ENCODE measurements at places on chromosomes 3 and 15. TPM values are rescaled to one million over a fixed set of nuclear protein-coding genes. Genes with fewer than 3 reads are reported as not detected.

DNA sequence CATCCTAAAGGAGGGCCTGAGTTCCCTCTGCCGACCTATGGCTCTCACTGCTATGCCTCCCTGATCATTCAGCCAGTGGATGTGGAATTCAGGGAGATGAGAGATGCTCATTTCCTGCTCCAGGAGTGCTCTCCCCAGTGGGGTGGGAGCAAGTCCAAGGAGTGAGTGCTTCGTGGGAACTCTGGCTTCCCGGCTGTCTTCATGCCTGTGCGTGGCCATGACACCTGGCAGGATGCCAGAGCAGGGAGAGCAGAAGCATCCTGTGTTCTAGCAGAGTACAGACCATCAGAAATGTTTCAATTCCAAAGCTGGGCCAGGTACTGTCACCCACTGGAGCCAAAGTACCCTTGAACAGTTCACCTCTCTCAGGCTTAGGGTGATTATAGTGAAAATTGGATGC is 45.1 kb downstream of the APH1B start:
- peak; percentile 47 for DNase-seq
- no peaks in the 10 kb centered on the region for H3K4me1 ChIP-seq
- H3K4me3 ChIP-seq: no peak overlapping the region
- no peaks in the 10 kb centered on the region for H3K27me3 ChIP-seq
- H3K27ac ChIP-seq: no peak overlapping the region

- no peaks in the 10 kb centered on the region for H3K27me3 ChIP-seq
- no peak for DNase-seq
- H3K4me1 ChIP-seq: peaks cover 4% of the 10 kb centered on the region
- H3K27ac ChIP-seq: no peak overlapping the region
These were observed 875.9 kb upstream of the NR2F2 start for GRCh38 chr15:95454403-95455262.

DNA sequence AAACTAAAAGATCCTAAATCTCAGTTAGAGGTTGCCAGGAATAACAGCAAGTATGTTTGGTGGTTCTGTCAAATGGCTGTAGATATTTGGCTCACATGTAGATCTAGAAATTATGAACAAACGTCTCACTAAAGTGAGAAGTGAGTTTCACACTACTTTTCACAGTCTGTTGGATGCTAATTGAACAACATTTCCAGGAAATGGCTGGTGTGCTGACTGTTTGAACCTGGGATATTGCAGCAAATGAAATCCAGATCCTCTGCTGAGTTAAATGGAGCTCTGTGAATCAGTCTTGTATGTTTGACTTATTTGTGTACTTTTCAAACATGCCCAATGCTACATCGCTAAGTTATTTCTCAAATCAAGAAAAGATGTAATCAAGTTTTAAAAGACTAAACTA is 21.3 kb upstream of the RSL24D1 start:
- H3K4me1 ChIP-seq: peaks cover 12% of the 10 kb centered on the region
- H3K36me3 ChIP-seq: no peaks in the 10 kb centered on the region
- H3K27ac ChIP-seq: no peak overlapping the region
- H3K4me3 ChIP-seq: no peak overlapping the region

DNA sequence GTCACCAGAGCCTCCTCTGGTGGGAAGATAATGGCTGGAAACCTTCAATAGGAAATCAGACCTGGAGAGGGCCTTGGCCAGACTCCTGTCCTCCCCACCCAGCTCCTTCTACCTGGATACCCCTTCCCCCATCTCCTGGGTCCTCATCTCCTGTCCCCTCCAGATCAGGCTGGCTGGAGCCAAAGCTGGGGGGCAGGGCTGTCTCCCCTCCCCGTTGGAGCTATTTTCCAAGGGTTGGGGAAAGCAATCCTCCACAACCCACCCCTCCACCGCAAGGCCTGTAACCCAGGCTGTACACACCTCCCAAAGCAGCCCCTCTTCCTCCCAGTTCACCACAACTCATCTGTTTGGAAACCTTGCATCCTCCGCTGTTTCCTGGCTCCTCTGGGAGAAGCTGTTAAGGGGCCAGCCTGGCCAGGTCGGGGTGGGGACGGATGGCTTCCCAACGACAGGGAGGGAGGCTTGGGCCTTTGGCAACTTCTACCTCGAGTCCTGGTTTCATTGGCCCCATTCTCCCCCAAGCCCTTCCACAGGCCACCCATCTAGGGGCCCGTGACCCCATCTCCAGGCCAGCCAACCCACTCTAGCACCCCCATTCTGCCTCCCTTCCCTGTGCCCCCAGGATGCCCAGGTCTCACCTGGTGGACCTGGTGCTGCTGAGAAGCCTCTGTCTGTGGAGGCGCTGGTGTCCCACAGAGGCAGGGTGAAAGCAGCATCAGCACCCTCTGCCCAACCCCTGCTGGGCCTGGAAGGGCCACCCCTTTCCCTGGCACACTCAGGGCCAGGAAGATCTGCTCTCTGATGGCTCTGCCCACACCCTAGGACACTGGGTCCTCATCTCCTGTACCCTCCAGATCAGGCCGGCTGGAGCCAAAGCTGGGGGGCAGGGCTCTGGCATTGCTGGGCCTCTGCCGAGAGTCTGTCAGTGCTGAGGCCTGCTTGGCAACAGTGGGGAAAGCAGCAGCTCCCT is 22.1 kb upstream of the GOLGA6C start:
- no peaks in the 10 kb centered on the region for H3K27me3 ChIP-seq
- no peaks in the 10 kb centered on the region for H3K4me1 ChIP-seq
- no peaks in the 10 kb centered on the region for H3K36me3 ChIP-seq
- H3K4me3 ChIP-seq: no peak overlapping the region

DNA sequence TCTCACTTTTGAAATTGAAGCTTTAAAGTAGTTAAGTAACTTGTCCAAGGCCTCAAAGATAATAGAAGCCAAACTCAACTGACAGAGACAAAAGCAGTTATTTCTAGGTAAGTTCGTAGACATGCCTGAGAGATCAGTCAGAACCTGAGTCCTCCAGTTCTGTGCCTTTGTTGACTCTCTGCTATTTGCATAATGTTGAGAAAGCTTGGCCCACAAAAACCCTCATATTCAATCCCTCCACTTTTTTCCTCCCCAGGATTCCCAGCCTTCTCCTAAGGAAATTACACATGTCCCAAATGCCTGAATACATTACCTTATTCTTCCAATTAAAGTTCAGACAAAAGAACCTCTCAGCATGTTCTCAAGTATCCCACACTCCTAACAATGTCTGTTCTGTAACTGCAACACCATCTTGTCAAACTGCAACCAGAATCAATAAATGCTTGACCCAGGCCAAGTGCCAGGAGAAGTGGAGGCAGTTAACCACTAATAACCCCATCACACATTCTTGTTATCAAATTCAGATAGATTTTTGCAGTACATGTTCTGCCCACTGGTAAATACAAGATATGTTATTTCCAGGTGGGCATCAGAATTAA is 217.8 kb downstream of the LRRC3B start:
- no peaks in the 10 kb centered on the region for H3K27me3 ChIP-seq
- no peaks in the 10 kb centered on the region for H3K4me1 ChIP-seq
- H3K27ac ChIP-seq: no peak overlapping the region

DNA sequence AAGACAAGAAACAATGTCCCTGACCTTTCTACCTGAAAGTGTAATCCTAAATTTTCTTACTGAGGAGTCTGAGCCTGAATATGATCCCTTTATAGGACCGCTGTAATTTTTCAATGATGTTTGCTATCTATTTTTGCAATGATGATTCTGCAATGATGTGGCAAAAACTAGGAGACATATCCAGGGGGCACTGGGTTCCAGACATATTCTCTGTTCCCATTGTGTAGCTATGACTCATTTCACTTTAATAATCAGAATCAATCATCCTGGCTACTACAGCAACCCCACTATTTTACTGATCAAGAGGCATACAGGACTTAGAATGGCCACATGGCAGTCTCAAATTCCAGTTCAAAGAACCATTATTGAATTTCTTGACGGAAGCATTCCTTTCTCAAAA is 85.9 kb downstream of the AQR start:
- no peaks in the 10 kb centered on the region for H3K4me1 ChIP-seq
- no peak for DNase-seq
- H3K36me3 ChIP-seq: peaks cover 31% of the 10 kb centered on the region
- no peaks in the 10 kb centered on the region for H3K27me3 ChIP-seq
- H3K4me3 ChIP-seq: no peak overlapping the region
- H3K27ac ChIP-seq: no peak overlapping the region

NLGN1 gene
- 2.4 TPM for total RNA-seq

SLC22A14 gene
- not detected for total RNA-seq

RLBP1 gene
- not detected for total RNA-seq

TRIM42 gene
- total RNA-seq: 0.13 TPM

ABCF3 gene
- total RNA-seq: 71.6 TPM

TIGIT gene
- 0.98 TPM for total RNA-seq

PPARG gene
- 20.0 TPM for total RNA-seq
